ENCODE measurements at places on chromosomes 7 and 10.
A peak's percentile ranks its signal among the peaks of the same experiment; 100 is the strongest.

DNA sequence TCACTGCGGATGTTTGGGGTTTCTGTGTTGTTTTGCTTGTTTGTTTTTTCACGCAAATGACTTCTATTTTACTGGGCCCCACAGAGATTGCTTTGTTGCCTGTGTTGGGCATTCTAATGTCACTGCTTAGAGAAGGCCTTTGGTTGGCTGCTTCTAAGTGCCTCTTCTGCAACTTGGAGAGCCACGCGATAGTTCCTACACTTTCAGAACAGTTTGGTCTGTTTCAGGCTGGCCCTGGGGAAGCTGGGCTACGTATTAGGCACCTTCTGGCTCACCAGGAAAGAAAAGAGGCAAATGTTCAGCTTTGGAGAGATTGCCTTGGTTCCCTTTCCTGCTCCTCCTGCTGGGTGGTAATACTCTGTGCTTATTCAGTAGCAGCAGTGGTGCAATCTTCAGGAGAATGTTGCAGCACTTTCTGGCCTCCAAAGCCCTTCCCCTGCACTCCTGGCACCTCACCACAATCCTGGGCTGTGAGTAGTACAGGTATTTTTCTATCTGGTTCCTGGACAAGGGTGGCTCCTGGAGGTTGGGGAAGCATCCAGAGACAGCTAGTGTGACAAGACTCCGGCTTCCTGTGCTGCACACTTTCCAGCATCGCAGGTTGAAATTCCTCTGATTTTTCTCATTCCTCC lies 1.2 kb downstream of the ANTXRL start:
- no peak for DNase-seq

DNA sequence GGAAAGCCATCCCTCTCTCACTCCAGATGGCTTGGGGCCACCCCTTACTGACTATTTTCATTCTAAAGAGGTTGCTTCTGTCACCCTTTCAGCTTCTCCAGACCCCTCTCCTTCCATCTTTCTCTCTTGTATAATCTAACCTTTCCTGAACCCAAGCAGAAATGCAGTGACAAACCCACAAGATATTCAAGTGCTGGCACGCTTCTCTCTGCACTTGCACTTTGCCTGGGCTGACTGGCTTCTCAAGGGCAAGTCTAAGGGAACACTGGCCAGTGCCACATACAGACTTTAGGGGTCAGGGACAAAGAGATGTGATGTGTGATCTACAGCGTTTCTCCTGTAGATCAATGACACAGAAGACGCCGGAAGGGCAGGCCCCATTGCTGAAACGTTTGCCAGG lies 150.4 kb upstream of the LANCL2 start:
- DNase-seq = no peak

- DNase-seq = no peak
Observed at GRCh38 chr10:3656214-3656613, 128.8 kb downstream of the KLF6 start.

- no peak for DNase-seq
Observed at GRCh38 chr10:18178854-18179483, 38.7 kb downstream of the CACNB2 start.

GRCh38 chr10:114773197-114773532 lies 48.4 kb upstream of the FHIP2A start:
- DNase-seq = no peak

GRCh38 chr7:124720195-124720594 lies 45.4 kb downstream of the GPR37 start:
- DNase-seq = no peak

- DNase-seq = no peak
Observed at GRCh38 chr10:117327262-117327661, 48.0 kb downstream of the PDZD8 start.

DNA sequence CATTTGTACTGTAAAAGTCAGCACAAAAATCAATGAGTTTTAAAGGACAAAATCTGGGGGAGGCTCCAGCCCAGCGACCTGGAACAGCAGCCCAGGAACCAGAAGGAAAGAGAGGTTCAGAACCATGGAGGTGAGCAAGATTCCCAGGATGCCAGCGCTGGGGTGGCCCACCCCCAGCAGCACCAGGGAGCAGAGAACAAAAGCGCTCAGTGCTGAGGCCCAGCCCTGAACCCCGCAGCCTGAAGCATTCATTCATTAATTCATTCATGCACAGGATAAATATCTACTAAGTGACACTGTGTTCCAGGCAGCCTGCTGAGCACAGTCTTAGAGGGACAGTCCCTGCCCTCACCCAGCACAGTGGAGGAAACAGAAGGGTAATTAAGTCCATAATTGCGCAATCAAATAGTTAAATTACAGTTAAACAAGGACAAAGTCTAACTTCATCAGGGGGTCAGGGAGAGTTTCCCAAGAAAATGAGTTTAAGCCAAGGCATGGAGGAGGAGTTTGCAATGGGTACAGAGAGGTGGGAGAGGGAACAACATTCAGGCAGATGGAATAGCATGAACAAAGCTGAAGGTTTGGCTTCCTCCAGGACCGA lies 202.3 kb downstream of the GRID1 start:
- DNase-seq = peak; percentile 50

DNA sequence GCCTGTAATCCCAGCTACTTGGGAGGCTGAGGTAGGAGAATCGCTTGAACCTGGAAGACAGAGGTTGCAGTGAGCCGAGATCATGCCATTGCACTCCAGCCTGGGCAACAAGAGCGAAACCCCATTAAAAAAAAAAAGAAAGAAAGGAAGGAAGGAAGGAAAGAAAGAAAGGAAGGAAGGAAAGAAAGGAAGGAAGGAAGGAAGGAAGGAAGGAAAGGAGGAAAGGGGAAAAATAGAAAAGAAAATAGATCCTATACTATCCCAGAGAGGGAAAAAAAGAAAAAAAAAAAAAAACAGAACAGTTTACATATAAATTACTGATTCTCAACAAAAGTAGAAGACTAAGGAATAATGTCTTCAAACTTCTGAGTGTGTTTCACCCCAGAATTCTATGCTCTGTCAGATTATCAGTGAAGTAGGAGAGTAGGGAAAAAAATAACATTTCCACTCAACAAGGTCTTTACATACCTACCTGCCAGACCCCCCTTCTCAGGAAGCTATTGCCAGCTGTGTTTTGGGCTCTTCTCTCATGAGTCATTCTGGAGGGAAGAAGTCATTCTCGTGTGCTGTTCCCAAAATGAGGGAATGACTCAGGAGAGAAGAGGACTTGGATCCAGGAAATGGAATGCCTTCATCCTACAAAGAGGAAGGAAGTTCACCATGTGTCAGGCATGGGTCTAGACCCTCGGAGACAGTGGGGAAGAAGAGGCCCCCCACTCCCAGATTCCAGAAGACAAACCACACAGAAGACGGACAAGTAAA lies 20.9 kb downstream of the RGS10 start:
- no peak for DNase-seq

DNA sequence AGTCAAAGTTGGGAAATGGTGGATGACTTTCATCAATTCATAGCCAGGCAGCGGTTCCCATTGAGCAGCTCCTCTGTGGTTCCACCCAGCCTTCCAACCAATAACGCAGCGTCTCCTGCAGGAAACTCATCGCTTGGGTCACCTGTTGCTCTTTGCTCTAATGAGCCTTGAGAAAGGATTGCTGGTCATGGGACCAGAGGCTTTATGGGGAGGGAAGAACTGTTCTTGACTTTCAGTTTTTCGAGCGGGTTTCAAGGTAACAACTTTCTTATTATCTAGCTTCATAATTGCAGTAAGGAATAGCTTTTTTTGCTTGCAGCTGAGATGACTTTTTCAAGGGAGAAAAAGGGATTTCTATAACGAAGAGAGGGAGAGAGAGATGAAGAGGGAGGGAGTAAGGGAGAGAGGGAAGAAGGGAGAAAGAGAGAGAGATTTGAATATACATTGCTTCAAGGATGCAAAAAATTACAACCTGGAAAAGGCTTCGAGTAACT lies 405 bp upstream of the ENTPD1 start:
- DNase-seq = peak; percentile 4

DNA sequence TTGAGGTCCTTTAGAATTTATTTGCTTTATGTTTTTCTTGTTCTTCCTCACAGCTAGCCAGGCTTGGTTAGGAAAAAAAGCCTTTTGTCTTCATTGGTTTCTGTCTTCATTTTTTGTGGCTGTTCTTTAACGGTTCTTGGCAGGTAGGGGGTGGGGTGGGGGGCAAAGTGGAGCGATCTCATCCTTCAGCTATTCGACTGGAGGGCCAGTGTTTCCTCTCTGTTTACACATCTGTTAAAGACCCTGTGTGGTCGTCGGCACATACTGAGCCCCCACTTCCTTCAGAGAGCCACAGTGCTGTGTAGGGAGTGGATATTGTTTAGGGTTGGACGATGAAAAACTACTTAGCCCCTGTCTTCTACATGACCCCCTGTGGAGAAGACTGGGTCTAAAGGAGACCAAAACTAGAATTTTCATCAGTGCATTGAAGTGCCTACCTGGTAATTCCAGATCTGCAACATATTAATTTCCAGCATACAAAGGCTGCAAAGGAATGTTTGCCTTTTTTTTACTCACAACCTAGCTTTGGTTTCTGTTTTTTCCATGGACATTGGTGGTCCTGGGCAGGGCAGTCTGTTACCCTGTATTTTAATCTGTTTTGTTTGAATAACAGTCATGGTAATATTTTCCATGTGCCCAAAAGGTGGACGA lies 29.0 kb downstream of the PRPF18 start:
- DNase-seq = no peak

DNA sequence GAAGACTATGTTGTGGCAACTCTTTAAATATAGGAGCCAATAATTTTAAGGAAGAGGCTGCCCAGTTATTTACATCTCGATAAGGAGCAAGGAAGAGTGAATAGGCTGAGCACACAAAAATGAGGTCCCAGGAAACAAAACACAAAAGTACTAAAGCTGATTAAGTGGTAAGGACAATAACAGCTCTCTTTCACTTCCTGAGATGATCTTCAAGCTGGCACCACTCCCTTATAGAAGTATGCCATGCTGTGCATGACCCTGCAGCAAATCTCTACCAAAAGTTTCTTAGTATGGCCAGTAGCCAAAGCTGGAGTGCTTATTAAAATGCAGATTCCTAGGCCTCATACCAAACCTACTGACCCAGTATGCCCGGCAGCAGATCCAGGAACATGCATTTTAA lies 39.7 kb downstream of the CADPS2 start:
- DNase-seq = no peak

- DNase-seq = no peak
Observed at GRCh38 chr10:33421789-33422462, 87.5 kb upstream of the NRP1 start.
